ENCODE measurements at places on chromosomes 1 and 21. TPM values are rescaled to one million over a fixed set of nuclear protein-coding genes. Genes with fewer than 3 reads are reported as not detected.

DNA sequence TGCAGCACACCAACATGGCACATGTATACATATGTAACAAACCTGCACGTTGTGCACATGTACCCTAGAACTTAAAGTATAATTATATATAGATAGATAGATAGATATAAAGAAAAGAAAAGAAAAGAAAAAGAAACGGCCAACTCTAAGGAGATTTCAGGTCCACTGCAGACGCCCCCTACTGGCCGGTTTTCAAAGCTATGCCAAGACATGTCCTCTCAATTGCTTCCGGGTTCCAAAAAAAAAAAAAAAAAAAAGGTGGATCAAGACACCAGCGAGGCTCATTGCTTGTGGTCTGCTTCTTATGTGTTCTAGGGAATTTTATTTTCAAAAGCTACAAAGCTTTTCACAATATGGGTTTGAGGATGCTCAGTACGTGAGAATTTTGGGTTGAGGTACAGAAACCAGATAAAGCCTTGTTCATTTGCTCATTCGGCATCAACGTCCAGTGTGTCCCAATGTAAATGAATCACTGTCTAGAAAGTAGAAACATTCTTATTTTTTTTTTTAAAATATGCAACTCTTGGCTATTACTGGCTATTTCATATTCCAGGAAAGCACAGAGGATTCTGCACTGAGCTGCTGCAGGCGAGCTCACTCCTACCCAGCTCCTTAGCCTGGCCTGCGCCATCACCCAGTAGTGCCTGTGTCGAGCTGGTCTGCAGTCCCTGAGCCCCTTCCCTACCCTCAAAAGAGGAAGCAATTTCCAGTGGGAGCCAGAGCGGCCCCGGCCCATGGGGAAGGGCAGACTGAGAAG is 643.0 kb downstream of the KIF26B start:
- DNase-seq: no peak

- peak; percentile 43 for DNase-seq
Observed at GRCh38 chr1:66752000-66752592, at the start of gene DYNLT5. Gene DYNLT5, plus strand, starts transcription at chr1:66752459. Its CDS starts 2,200 bp downstream, at chr1:66754659.

Gene NFASC
- 0.28 TPM for total RNA-seq

DNA sequence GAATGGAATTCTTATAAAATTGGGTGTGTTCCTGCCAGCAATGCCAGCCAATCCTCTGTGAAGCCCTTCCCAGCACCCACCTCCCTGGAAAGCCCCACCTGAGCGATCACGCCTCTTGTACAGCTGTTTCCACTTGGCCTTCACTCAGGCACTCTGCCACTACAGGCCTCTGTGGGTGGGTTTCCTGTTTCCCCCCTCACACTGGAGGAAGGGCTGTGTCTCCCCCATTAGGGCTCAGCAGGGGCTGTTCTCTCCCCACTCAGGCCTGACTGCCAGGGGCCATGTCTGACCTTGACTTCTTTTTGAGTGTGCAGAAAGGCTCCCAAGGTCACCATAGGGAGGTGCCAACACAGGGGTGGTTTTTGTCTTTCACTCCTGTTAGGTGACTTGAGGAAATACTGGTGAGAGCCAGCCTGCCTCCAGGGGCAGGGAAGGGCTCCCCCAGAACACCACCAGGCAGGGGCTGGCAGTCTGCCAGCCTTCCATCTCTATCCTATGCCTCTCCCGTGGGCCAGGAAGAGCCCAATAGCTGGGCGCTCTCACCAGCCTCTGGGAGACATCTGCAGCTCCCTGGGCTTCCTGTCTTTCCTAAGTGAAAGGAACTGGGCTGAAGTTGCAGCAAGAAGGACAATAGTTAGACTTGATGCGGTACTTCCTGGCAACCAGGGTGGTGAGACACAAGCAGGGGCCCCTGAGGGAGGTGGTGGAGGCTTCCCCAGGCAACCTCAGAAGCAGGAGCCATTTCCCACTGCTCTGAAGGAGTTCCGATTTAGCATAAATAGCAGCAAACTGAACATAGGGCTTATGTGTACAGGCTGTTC is 49.1 kb downstream of the ELK4 start:
- no peak for DNase-seq

GRCh38 chr1:239367196-239367810 is 19.1 kb upstream of the CHRM3 start:
- DNase-seq: no peak

- DNase-seq: no peak
Observed at GRCh38 chr1:107459204-107459904, 318.5 kb downstream of the NTNG1 start.

GRCh38 chr1:85022700-85023099 is 25.6 kb downstream of the MCOLN3 start:
- DNase-seq: no peak

Gene ANKRD34A
- 0.56 TPM for total RNA-seq

DNA sequence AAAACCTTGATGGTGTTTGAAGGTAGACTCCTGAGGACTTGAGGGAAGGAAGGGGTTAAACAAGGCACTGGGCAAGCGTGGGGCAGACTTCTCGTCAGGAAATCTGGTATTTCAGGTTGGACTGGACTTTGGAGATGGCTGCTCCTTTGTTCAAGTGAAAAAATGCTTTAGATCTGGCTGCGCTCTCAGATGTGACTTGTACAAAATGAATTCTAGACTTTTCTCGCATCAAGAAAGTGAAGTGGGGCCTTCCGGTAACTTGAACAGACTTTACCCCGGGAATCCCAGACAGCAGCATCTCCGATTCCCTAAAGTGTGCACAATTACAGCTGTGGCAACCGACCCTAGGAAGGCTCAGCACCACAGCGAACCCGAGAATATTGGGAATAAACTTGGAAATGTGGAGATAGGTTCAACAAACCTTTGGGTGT is 44.3 kb upstream of the ERRFI1 start:
- no peak for DNase-seq

Gene FHAD1
- not detected for total RNA-seq

Gene OR10Z1
- total RNA-seq: not detected

- DNase-seq: no peak
Observed at GRCh38 chr1:116775116-116775752, 21.0 kb downstream of the CD2 start.

Data from IMR-90 (cell line).